PC-9 (cell line): ENCODE measurements at places on chromosomes 1 and 21.

DNA sequence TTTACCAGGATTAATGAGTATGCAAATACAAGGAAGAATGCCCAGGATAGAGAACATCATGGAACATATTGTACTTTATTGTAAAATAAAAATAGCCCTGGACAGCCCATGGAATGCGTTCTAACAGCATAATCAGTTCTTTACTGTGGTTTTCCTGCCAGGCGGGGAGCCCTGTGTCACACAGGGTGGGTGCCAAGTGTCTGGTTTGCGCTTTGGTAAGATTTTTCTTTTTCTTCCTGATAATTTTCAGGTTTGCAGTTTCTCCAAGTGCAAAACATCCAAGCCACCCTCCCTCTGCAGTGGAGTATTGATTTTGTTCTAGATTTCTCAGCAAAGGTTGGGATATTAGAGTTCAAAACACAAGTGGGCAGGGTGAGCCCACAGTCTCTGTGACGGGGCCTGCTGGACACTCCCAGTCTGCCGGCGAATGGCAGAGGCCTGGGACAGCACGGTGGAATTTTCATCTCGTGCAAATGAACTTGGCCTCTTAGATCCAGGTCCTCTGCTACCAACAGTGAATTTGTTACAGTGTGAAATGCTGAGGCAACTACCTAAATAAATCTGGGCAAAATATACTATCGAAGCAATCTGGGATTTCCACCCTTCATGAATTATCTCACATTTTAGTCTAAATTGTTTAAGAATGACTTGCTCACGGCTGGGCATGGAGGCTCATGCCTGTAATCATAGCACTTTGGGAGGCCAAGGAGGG is 15.6 kb upstream of the KCNJ15 start:
- DNase-seq = no peak

- DNase-seq = no peak
These were observed 503.8 kb downstream of the NPHP4 start for GRCh38 chr1:5488448-5488847.

GRCh38 chr1:161958425-161958824 is 65.2 kb downstream of the OLFML2B start:
- no peak for DNase-seq

DNA sequence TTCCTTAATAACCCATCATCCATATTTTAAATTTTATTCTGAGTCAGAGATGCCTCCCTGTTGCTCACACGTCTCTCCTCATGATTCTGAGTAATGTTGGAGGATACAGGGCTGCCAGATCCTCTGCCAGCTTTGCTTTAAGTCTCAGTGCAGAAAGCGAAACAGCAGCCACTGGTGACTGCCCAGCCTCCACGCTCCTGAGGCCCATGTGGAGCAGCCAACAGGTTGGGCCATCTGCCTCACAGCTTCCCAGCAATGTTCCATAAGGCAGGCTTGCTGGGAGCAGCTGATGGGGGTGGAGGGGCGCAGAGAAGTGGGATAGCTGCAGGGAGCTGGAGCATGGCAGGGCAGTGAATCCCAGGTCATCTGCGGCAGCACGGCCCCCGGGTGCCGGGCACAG is 104.2 kb downstream of the IGSF21 start:
- DNase-seq = no peak

- DNase-seq = no peak
These were observed 28.9 kb downstream of the RNF2 start for GRCh38 chr1:185074307-185074706.

GRCh38 chr1:148362216-148362611 is 120.9 kb downstream of the PPIAL4G start:
- no peak for DNase-seq

DNA sequence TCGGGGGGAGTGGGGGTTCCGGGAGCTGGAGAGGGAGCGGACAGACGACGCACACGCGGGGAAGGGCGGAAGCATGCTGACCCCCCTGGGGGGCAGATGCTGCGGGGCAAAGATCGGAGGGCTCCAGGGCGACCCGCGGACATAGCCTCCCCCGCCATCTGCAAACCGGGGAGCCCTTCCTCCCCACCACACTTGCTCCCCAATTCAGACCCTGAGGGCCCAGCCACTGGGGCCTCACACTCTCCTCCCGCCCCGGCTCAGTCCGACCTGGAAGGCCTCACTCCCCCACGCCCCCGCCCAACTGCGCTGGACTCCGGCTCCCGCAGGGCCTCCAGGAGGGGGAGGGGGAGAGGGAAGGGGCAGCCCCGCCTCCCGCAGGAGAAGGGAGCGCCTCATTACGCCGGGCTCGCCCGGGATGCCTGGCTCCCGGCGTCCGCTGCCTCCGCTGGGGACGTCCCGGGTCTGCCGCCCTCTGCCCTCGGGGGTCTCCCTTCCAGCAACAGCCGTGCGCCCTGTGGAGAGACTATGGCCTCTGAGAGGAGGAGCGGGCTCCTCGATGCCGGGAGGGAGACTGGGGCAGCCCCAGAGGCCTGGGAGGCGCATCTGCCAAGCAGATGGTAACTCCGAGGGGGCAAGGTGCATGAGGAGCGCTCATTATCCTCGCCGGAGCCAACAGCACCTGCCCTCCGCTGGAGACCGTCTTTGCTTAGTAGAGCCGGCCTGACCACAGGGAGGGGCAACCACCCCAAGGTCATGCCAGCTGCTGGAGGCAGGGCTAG is 636 bp upstream of the CAMK2N1 start:
- DNase-seq = peak; percentile 65

GRCh38 chr1:86972262-86972661 is 57.8 kb downstream of the HS2ST1 start:
- no peak for DNase-seq

- DNase-seq = no peak
These were observed 42.5 kb downstream of the WDR4 start for GRCh38 chr21:42836767-42837301.

DNA sequence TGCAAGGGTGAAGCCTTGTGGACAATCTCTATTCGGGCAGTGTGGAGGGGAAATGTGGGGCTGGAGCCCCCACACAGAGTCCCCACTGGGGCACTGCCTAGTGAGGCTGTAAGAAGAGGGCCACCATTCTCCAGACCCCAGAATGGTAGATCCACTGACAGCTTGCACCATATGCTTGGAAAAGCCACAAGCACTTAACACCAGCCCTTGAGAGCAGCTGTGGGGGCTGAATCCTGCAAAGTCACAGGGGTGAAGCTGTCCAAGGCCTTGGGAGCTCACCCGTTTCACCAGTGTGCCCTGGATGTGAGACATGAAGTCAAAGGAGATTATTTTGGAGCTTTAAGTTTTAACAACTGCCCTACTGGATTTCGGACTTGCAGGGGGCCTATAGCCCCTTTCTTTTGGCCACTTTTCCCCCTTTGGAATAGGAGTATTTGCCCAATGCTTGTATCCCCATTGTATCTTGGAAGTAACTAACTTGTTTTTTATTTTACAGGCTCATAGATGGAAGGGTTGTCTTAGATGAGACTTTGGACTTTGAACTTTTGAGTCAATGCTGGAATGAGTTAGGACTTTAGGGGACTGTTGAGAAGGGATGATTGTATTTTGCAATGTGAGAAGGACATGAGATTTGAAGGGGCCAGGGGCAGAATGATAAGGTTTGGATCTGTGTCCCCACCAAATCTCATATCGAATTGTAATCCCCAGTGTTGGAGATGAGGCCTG is 16.3 kb upstream of the COL6A1 start:
- DNase-seq = no peak
